Hypothalamus (tissue), 51 donors: ENCODE measurements at places on chromosomes 4 and X.

GRCh38 chrX:45261005-45261404 is 60.3 kb upstream of the DIPK2B start:
- no peak for DNase-seq

DNA sequence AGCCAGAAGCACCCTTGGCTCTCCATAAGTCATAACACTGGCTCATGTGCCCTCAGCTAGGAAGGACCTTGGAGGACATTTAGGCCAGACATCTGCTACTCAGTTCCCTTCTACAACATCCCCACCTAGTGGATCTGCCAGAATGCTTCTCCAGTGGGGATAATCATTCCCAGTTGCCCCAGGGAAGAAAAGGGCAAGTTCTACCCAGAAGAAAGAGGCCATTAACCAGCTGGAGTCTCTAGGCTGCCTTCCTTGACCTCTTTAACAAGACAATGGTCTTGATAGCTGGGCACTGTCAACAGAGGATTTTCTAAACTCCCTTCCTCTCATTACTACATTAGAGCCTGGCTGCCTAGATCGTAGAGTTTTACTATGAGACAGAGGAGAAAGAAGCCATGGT is 42.0 kb downstream of the LGI2 start:
- DNase-seq = no peak

- no peak for DNase-seq
Measured at GRCh38 chr4:99403380-99404184, 31.6 kb downstream of the ADH7 start.

DNA sequence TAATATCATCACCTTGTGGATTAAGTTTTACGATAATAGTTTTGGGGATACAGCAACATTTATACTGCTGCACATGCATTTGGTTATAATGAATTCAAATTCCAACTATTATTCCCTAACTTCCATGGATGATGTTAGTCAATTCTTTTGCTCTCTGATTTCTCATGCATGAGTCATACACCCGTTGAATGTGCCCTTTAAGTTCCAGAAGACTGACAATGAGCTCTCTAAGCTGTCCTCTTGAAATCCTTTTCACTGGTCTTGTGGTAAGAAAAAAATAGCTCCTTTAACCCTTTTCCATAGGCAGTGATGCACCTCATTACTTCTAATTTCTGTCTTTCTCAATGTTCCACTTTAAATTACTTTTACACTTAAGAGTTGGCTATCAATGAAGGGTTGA is 1095.2 kb upstream of the POU3F4 start:
- no peak for DNase-seq

- DNase-seq = no peak
Measured at GRCh38 chr4:27702730-27703431, 842.2 kb downstream of the STIM2 start.

DNA sequence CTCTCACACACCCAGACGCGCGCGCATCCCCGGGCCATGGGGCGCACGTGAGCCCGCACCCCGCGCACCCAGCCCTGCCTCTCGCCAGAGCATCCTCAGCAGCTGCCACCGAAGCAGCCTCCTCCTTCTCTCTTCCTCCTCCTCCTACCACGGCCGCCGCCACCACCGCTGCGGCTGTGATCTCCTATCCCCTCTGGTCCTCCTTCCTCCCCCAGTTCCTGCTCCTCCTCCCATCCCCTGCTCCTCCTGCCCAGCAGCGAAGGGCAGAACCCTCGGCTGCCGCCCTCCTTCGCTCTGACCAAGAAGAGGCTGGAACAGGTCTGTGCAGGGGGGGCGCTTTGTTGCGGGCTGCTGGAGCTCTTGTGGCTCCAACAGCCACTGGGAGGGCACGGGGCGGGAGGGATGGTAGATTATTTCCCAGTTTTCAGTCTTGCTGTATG is 148.7 kb upstream of the CHRDL1 start:
- DNase-seq = peak; percentile 2

DNA sequence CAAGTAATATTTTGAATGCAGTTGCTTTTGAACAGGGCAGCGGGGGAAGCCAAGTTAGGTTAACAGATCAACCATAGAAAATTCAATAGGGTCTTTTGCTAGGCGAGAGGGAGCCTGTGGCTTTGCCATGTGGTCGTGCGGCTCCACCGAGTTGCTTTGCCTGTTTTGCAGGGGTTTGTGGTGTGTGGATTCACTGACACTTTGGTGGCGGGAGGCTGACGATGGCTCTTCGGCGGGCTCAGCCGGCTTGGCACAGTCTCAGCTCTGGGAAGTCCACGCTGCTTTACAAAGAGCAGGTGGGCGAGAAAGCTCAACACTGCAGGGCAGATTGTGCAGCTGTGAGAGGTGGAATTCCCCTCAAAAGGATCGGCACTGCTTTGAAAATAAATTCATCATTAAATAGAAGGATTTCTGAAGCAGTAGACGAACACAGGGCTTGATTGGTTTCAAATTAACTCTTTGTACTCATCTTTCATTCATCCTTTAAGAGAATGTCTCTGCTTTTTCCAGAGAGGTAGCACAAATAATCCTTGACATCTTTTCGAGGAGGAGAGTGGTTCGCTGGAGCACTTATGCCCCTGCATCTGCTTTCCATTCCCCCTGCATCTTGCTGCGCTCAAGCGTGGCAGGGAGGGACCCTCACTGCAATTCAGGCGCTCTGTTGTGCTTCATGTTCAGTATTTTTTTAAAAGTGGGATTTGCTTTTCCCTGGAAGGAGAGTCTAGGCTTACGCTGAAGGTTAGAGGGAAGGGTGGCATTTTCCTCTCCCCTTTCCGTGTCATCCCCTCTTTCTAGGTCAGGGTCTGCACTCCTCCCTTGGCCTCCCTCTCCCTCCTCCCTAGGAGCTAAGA is 201.8 kb upstream of the LEF1 start:
- DNase-seq = no peak

DNA sequence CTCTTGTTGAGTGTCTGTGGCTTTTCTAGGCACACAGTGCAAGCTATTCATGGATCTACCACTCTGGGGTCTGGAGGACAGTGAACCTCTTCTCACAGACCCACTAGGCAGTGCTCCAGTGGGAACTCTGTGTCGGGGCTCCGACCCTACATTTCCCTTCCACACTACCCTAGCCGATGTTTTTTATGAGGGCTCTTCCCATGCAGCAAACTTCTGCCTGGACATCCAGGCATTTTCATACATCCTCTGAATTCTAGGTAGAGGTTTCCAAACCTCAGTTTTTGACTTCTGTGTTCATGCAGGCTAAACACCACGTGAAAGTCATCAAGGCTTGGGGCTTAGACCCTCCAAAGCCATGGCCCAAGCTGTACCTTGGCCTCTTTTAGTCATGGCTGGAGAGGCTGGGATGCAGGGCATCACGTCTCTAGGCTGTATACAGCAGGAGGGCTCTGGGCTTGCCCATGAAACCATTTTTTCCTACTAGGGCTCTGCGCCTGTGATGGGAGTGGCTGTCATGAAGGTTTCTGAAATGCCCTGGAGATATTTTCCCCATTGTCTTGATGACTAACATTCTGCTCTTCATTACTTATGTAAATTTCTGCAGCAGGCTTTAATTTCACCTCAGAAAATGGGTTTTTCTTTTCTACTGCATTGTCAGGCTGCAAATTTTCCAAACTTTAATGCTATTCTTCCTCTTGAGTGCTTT is 249.8 kb upstream of the CPEB2 start:
- DNase-seq = no peak

DNA sequence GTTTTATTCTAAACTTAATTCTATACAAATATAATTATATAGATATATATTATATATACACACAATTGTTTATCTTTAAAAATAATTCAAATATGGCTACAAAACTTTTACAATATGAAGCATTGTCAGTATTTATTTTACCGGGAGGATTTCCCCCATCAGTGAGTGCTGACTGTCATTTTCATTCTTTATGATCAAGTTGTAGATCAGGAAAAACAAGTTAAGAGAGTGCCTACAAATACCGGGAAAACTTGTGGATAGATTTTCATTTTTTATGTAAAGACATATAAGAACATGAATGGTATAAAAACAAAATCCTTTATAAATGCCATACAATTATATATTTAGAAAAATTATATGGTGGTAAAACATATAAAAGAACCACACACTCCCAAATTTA is 37.8 kb downstream of the CLCN3 start:
- DNase-seq = no peak

GRCh38 chrX:1170243-1170642 is 42.2 kb downstream of the CRLF2 start:
- DNase-seq = no peak

- no peak for DNase-seq
Measured at GRCh38 chr4:90025248-90025647, 101.9 kb upstream of the CCSER1 start.

DNA sequence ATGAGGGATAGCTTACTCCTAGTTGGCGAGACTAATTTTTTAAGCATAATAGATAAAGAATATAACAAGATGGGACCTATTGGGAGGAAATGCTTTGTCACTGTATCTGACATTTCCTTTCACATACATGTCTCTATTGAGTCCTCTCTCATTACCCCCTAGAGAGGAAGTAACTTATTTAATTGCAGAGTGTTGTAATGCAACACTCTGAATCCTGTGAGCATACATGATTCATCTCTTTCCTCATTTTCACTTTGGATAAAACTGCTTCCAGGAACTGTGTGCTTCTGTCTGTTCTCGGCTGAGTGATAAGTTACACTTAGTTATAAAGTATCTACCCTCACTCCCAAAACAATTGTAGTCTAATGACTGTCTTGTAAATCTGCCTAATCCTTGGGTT is 266.1 kb upstream of the ANXA10 start:
- no peak for DNase-seq

DNA sequence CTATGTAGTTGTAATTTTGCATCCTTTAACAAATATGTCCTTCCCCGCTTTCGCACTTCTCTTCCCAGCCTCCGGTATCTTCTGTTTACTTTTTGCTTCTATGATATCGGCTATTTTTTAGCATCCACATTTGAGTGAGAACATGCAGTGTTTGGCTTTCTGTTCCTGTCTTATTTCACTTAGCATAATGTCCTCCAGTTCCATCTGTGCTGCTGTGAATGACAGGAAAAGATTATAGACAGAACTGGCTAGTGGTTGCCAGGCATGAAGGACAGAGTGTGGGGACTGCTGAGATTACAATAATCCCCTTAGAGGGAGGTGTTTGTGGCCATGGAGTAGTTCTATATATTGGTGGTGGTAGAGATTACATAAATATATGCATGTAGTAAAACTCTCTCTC is 588.6 kb downstream of the NLGN4X start:
- no peak for DNase-seq

- DNase-seq = no peak
Measured at GRCh38 chrX:74525116-74525515, 89.3 kb downstream of the RLIM start.
